ENCODE measurements at places on chromosomes 6 and 20.

DNA sequence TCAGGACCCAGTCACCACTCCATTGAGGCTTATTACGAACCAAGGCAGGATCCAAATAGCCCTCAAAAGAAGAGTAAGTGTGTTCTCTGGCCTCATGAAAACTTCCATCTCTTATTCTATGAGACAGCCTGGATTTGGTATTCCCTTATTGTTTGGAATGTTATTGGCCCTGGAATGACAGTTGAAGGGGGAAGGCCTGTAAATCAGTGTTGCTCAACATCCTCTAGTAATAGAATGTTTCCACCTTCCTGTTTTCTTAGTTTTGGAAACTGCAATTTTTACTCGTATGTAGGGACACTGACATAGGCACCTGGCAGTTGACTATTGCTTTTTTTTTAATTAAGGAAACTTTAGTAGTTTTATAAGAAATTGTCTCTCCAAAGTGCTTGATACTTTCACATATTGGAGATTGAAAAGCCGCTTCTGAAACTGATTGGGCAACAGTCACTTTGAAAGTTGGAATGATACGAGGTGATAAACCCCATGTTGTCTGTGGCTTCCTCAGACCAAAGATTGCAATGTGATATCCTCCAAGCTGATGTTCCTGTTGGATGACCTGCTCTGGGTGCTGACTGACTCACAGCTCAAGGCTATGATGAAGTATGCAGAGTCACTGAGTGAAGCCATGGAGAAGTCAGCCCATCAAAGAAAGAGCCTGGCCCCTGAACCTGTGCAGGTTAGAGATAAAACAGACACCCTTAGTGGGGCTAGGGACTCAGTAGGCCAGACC, 43.1 kb downstream of the BLTP3A start:
- DNase-seq: no peak

DNA sequence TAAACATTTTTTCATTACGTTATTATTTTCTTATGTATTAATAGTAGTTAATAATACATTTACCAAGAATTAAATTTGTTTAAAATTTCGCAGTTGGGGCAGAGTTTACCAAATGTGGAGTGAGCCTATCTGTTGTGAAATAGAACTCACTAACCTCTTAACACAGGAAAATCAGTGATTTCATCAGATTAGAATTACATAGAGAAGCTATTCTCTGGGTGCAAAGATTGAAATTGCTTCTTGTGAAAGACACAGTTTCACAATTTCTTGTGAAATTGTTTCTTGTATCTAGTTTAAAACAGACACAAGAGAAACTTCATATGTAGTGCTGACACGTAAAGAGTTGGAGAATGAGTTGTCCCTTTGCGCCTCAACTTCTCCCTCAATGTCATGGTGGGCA, 69.4 kb upstream of the PRL start:
- DNase-seq: no peak

DNA sequence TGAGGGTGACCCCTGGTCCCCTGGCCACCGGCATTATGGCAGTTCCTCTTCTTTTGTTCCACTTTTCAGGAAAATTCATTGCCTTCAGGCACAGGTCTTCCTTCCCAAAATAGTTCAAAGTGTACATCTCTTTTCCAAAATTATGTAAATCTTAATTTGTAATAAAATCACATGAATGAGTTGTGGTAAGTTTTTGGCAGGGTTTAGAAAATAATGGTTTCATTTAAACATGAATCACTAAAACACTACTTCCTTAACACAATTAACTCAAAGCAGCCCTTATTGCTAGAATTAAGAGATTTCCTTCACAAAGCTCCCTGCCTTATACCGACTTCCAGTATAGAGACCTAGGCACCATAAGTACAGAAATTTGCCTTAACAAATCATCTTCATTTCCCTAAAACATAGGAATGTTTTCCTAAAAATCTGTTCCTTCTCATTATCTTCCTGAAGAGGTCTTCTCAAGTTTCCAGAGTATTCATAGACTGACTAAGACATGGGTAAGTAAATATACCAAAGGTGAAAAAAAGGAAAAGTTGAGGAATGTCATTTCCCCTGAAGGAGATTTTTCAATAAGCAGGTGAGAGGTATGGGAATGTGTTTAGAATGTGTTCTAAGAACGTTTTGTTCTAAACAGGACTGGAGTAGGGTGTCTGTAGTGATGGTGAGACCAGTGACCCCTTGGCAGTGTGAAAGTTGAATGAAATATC, 148.2 kb upstream of the CITED2 start:
- DNase-seq: no peak

DNA sequence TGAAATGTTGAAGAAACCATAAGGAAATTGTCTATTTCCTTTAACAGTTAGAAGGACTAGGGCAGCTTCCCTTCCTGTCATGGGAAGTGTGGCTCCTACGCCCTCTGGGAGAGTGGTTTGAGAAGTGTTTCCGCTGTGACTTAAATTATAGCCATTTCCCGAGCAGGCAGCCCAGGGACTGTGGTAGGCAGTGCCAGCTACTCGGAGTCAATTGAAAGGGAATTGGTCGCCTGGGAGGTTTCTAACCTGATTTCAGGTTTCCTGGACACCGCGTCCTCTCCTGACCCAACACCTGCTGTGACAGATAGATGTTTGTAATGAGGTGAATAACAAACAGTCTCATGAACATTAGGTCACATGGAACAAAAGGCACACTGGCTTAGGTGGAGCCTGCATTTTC, 256.1 kb upstream of the PLCB4 start:
- no peak for DNase-seq

- DNase-seq: no peak
Measured at GRCh38 chr6:130829333-130829910, 2.2 kb downstream of the SMLR1 start.
